ENCODE measurements at places on chromosomes 3 and 15.

- no peak for DNase-seq
Measured at GRCh38 chr15:83926116-83926515, 272.2 kb downstream of the ADAMTSL3 start.

- no peak for DNase-seq
Measured at GRCh38 chr3:30611613-30612436, 5.4 kb downstream of the TGFBR2 start.

DNA sequence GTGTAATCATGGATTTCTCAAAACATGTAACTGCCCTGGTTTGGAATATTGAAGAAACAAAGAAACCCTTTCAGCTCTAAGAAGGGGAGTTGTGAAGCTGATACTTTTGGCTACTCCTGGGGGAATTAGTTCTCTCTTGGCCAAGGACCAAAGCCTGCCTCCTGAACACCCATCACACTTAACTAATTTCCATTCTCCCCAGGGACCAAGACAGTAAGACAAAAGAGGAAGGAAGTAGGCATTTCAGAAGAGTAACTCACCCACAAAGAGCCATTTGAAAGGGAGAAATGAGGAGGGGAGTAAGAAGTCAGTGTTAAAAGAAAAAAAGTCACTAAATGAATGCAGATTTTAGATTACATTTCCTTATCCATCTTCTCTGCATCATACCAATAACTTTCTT is 328.0 kb upstream of the SOX2 start:
- no peak for DNase-seq

DNA sequence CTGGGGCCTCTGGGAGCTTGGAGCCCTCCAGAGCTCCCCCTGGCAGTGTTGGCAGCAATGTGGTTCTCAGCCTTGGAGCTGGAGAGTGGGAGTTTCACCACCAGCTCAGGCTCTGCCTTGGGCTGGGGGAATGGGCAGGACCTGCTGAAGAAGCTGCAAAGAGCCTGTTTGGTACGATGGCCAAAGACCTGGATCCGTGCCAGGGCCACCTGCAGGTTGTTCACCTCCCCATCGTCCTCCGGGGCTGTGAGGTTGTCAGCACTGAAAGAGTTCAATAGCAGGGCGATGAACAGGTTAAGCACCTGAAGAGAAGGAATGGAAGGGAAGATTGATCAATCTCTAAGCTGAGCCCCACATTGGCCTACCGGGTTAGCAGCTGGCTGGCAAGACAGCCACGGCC is 77.3 kb upstream of the SCN5A start:
- no peak for DNase-seq

GRCh38 chr15:61834076-61834697 is 226.1 kb downstream of the VPS13C start:
- peak; percentile 62 for DNase-seq

DNA sequence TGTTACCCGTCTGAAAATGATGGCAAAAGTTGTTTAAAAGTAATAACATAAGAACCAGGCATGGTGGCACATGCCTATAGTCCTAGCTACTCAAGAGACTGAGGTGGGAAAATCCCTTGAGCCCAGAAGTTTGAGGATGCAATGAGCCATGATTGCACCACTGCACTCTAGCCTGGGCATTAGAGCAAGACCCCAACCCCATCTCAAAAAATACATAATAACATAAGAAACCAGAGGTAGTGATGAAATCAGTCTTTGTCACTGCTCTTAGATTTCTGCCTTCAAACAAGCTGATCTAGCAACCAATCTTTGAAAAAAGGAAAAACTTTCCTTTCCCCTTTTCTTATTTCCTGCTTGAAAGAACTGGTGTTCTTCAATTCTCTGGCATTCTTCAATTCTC is 71.3 kb downstream of the TMCC1 start:
- no peak for DNase-seq

DNA sequence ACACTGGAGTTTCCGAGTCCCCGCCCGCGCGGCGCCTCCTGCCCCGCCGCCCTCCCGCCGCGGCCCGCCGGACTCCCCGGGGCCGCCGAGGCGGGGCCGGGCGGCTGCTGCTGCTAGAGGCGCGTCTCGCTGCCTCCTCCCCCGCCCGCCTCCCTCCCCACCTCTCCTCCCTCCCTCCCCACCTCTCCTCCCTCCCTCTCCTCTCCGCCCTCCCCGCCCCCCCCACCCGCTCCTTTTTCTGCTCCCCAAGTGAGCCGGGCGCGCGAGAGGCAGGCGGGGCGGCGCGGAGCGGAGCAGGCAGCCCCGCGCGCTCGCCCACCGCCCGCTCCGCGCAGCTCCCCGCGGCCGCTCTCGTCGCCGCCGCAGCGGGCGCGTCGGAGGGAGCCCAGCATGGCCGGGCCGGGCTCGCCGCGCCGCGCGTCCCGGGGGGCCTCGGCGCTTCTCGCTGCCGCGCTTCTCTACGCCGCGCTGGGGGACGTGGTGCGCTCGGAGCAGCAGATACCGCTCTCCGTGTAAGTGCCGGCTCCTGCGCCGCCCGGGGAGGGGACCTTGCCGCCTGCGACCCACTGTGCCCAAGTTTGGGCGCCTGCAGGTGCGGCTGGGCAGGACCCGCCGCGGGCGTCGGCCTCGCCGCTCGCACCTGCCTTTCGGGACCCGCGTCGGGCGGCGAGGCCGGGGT is at the start of gene CACNA2D3:
CACNA2D3 (plus strand) TSS at position 229 of the 679 bp plus-strand sequence.
- DNase-seq, result peak; percentile 26

DNA sequence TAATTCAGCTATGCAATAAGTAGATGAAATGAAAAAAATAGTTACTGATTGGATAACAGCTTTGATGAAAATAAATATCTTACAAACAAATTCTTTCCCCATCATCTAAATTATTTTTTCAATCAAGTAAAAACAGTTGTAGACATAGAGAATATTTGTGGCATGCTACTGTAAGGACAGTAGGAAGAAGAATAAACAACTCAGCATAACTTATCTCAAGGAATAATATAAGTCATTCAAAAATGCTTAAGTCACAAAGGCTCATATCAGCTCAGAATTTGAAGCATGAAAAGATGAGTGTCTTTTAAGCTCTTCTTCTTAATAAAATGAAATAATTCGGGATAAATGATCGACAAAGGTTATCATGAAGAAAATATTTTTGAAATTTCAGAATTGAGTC is 1029.0 kb downstream of the ROBO1 start:
- peak; percentile 14 for DNase-seq

- DNase-seq, result peak; percentile 94
Measured at GRCh38 chr15:37016231-37016630, 84.1 kb downstream of the MEIS2 start.

DNA sequence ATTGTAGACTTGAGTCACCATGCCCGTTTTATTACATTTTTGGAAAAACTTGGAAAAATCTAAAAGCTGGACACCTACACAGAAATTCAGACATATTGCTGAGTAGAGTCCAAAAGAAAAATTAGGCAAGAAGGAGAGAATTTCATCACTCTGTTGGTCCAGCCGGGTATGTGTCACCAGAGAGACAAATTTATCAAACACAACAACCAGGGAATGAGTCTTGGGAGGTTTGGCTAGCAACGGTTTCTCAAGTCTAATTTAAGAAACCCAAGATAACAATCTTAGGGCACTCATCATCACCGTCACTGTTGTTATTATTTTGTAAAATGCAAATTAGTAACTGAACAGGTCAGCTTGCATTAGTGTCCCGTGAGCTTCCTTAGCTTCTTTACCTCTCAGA is 197.5 kb upstream of the C2CD4B start:
- peak; percentile 85 for DNase-seq

GRCh38 chr3:48544141-48544540 is 12.5 kb downstream of the PFKFB4 start:
- DNase-seq, result no peak

- DNase-seq, result peak; percentile 90
Measured at GRCh38 chr3:188421151-188421821, 267.3 kb downstream of the LPP start.

- no peak for DNase-seq
Measured at GRCh38 chr15:55700876-55701275, 42.1 kb downstream of the PRTG start.

DNA sequence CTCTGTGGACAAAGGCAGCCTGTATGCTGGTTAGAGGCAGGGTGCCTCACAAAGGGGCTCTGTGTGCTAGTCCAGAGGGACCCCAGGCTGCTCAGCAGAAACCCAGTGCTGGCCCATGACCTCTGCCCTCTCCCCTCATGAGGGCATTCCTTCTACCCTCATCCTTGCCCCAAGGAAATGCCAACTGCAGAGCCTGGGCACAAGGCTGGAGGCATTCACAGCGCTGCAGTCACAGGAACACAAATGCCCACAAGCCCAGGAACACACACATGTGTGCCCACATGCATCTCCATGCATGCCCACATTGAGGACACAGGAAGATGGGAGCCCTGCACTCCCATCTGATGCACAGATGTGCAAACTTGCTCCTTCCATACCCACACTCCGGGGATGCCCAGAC is 3.8 kb downstream of the INKA1 start:
- no peak for DNase-seq

GRCh38 chr3:135018149-135018923 is 223.3 kb downstream of the EPHB1 start:
- DNase-seq, result no peak

GRCh38 chr3:52355526-52355925 is 39.4 kb downstream of the DNAH1 start:
- no peak for DNase-seq

GRCh38 chr3:143165211-143165610 is 45.6 kb downstream of the CHST2 start:
- DNase-seq, result no peak

- no peak for DNase-seq
Measured at GRCh38 chr3:116199063-116199462, 246.2 kb downstream of the LSAMP start.

Measured in fibroblast of lung (primary cell).